ENCODE measurements at places on chromosomes 12 and 14.

DNA sequence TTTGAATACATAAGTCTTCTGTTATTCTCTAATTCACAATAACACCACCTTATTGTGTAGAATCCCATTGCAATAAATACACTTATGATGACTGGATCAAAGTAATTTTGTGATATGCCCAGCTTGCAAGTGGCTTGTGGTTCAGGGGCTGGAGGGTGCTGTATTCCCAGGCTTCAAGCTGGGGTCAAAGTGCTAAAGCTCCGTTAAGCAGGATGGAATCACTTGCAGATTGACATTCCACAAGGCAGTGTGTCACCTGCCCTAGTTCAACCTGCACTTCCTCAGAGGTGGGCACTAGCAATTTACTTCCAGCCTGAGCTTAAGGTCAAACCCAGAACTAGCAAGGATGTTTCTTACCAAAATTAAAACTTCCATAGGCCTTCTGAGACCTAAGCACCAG is 166.6 kb downstream of the SSPN start:
- DNase-seq = no peak

DNA sequence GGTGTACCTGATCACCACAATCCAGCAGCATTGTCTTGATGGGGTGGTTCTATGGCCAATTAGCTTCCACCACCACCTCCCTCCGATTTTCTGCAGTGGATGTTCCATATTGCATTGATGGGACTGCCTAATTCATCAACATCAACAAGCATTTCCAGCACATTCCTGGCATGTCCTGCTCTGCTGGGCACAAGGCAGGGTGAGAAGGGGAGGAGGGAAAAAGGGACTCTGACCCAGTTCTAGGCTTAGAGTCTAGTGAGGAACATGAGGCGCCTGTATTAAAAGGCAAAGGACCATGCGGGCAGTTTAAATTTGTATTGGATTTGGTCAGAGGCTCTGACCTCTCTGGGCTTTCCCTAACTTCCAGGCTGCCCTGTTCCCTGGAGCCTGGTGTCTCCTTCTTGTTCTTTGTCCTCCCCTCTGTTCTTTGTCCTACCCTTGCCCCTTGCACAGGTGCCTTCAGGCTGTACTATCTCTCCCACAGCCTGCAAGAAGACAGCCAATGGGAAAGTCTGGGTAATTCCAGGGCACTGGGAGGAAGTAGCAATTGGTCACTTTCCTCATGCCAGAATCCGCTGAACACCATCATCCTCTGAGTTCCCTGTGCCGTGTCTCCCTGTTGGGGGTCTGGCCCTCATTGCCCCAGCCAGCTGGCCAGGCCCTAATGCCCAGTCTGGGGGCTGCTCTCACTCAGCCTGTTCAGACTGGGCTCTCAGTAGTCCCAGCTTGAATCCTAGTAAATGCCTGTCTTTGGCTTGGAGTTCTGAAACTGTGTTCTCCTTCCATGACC is 43.3 kb downstream of the TSPAN11 start:
- no peak for DNase-seq

DNA sequence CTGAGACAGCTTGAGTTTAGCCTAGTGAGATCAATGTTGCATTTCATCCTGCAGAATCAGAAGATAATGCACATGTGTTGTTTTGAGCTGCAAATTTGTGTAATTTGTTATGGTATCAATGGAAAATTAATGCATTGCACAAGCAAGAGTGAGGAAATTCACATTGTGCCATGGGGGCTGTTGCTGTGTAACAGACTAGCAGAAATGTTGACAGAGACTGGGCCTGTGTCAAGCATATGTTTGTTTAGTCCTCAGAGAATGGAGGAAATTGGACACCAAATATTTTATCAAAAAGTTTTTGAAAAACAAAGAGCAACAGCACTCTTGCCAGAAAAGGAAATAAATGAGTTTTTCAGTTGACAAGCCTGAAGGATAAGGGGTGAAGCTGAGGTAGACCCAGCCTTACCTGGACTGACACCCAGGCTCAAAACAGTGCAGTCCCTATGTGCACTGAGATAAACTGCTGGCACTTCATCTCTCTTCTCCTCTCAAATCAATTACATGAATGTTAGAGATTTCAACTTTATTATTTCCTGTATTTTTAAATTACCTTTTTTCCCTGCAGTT is 1150.0 kb downstream of the FSCB start:
- DNase-seq = no peak

- no peak for DNase-seq
Observed at GRCh38 chr12:86216591-86216990, 39.6 kb downstream of the MGAT4C start.

DNA sequence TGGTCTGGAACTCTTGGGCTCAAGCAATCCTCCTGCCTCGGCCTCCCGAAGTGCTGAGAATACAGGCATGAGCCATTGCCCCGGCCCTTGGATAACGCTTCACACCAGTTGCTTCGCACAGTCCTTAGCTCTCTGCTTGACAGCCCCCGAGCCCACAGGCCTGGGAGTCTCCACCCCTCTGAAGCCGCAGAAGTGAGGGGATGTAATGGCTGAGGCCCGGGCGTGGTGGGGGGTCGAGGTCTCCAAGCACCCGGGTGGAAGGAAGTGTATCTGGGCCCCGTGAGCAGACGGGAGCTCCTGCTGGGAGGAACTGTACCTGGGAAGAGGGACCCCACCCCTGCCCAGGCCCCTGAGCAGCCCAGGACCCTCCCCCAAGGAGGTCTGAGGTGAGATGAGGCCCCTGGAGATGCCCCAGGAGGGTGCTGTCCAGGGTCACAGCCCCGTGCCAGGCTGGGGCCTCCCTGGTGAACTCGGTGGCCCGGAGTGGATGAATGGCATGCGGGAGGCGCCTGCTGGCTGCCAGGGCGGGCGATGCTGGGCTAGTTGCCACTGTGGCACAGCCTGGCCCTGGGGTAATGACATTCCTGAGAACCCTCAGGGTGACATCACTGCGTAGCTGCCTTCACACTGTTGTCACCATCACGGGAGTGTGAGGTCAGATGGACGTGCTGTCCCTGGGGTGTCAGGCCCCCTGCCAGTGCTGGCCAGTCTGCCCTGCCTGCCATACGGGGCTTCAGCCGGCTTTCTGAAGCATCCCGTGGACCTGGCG is 48.9 kb downstream of the KIF26A start:
- no peak for DNase-seq

DNA sequence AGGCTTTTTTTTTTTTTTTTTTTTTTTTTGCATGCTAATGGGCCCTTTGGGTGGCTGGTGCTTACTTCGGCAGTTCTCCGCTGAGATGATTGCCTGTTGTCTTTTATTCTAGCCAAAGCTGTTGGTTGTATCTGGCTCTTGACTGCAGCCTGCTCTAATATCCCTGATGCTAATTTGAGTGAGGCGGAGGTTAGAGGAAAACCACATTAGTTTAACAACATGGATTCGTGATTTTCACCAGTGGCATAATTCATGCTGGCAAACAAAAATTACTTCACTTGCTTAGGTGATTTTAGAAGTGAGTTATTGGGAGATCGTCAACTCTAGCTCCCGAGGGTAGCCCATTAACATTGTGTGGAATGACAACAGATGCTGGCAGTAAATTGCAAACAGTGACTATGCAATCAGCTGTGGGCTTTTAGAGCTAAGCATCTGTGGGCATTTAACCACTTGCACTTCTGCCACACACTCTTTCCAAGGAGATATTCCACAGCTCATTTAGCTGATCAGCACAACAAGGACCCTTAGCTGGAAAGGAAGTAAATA is 97.6 kb upstream of the ZDHHC17 start:
- DNase-seq = no peak

DNA sequence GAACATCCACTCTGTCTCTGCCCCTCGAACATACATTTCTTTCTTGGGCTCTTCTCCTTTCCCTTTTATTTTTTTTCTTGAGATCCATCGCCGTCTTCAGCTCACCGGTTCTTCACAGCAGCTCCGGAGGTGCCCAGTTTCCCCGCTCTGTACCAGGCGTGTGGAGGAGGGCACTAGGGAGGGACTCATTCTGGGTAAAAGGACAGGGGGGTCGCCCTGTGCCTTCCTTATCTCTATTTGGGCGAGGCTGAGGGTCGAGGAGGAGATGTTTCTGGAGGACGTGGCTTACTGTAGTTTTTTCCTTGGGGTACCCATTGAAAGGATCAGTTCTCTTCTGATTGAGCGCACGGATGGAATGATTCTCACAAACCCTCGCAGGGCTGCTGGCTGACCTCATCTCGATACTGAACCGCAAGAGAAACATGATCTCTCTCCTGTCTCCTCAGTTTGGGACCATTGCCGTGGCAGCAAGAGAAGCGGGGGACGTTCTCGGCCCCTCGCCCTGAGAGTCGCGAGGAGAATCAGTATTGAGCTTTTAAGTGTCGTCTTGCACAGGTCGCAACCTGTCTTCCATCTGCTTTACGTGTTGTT is 386 bp downstream of the LIN52 start:
- no peak for DNase-seq

- peak; percentile 49 for DNase-seq
Observed at GRCh38 chr14:105067140-105067968, 2.1 kb upstream of the GPR132 start.

GRCh38 chr12:112979041-112979680 is 842 bp downstream of the OAS2 start:
- DNase-seq = no peak

- no peak for DNase-seq
Observed at GRCh38 chr12:113467502-113468364, 3.9 kb downstream of the LHX5 start.

GRCh38 chr14:50388256-50388931 is 8.3 kb downstream of the CDKL1 start:
- DNase-seq = no peak

DNA sequence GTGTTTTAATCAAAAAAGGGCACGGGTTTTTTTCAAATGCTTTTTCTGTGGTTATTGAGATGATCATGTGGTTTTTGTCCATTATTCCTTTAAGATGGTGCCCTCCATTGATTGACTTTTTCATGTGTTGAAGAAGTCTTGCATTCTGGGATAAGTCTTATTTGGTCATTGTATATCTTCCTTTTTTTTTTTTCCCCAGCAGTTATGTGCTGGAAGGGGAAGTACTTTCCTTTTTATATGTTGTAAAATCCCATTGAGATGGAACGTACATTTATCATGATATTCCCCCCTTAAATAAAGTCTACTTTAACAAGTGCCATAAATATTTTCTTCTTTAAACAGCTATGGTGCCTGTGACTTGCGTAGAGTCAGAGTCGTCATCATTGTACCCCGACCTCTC is 24.8 kb upstream of the MUCL1 start:
- no peak for DNase-seq

GRCh38 chr12:64611341-64612284 is 1.3 kb downstream of the RASSF3 start:
- no peak for DNase-seq

DNA sequence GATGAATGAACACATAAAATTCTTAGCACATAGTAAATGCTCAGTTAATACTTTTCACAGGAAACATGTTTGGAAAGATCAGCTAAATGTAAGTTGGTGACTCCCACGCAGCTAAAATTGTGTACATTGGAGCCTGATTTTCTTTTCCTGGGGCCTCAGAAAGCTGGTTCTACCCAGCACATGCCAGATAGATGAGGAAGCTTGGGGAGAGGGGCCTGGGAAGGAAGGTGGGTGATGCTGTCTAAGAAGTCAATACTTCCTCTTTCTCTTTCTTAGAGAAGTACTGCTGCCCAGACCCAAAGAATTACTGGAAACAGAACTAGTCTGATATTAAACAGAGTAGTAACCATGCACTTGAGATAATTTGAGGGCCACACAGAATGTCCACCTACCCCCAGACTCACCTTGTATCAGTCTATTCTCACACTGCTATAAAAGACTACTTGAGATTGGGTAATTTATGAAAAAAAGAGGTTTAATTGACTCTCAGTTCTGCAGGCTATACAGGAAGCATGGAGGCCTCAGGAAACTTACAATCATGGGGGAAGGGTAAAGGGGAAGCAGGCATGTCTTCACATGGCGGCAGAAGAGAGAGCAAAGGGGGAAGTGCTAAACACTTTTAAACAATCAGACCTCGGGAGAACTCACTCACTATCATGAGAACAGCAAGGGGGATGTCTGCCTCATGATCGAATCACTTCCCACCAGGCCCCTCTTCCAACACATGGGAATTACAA is 123.3 kb upstream of the MED13L start:
- DNase-seq = no peak

DNA sequence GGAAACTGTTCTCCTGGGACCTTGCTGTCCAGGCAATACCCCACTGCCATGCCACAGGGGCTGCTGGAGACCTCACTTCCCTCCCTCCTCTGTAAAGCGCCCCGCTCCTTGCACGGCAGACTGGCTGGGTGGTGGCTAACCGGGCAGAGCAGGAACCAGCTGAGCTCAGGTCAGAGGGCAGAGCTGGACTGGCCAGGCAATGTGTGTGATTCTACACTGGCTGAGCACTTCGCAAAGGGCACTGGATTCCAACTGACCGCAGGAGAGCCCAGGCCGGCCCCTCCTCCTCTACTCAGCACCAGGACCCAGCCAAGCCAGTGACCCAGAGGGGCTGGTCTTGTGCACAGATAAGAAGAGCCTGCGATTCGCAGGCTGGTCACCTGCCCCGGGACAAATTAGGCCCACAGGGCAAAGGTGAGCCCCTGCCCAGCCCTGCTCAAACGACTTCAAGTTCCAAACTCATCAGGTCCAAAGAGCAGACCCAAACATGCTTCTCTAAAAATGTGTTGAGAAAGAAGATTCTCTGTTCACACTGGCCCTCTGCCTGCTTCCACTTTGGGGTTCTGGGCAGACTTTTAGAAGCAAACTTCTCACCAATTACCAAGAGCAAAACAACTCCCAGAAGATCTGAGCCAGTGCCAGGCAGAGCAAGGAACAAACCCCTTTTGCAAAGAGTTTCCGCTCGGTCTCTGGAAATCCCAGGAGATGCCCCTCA is 54.9 kb upstream of the DIO3 start:
- peak; percentile 5 for DNase-seq

GRCh38 chr12:111451649-111452129 is 46.0 kb downstream of the SH2B3 start:
- DNase-seq = no peak

DNA sequence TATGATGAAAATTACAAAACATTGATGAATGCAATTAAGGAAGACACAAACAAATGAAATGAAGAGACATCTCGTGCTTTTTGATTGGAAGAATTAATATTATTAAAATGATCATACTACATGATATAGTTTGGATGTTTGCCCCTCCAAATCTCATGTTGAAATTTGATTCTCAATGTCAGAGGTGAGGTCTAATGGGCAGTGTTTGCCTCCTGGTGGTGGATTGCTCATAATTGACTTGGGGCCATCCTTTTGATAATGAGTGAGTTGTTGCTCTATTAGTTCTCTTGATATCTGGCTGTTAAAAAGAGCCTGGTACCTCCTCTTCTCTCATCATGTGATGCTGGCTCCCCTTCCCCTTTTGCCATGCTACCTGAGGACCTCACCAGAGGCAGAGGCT is 56.7 kb downstream of the CD163L1 start:
- DNase-seq = no peak

- no peak for DNase-seq
Observed at GRCh38 chr12:109709401-109709991, 4.1 kb upstream of the FAM222A start.

DNA sequence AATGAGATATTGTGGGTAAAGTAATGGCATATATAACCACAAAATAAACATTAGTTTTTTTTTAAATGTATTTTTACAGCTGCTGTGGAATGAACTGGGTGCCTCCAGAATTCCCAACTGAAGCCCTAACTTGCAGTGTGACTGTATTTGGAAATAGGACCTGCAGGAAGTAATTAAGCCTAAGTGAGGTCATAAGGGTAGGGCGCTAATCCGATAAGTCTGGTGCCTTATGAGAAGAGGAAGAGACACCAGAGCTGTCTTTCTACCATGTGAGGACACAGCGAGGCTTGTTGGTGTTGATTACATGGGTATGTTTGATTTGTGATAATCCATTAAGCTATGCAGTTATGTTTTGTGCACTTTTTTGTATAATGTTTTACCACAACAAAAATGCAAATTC is 136.8 kb downstream of the TPH2 start:
- DNase-seq = no peak
